ENCODE measurements at places on chromosomes 4 and X. TPM values are rescaled to one million over a fixed set of nuclear protein-coding genes. Genes with fewer than 3 reads are reported as not detected.

- H3K27ac ChIP-seq: no peak overlapping the region
- no peak for DNase-seq
These were observed 9.1 kb downstream of the UCP1 start for GRCh38 chr4:140559696-140560095.

GRCh38 chr4:1136048-1136447 lies 22.7 kb upstream of the RNF212 start:
- no peak for DNase-seq
- no peak overlapping the region for H3K4me3 ChIP-seq
- no peaks in the 10 kb centered on the region for H3K36me3 ChIP-seq
- H3K27me3 ChIP-seq: peaks cover 10% of the 10 kb centered on the region

CENPVL3 gene
- total RNA-seq: 3.3 TPM

- no peaks in the 10 kb centered on the region for H3K27me3 ChIP-seq
- H3K4me1 ChIP-seq: peaks cover 14% of the 10 kb centered on the region
- no peak overlapping the region for H3K4me3 ChIP-seq
- no peak overlapping the region for H3K27ac ChIP-seq
- DNase-seq: no peak
- H3K36me3 ChIP-seq: no peaks in the 10 kb centered on the region
These were observed 10.1 kb downstream of the AMOT start for GRCh38 chrX:112830540-112830939.

GRCh38 chrX:45164995-45165394 lies 35.7 kb downstream of the DIPK2B start:
- DNase-seq: no peak
- no peak overlapping the region for H3K27ac ChIP-seq
- H3K27me3 ChIP-seq: no peaks in the 10 kb centered on the region
- H3K4me3 ChIP-seq: no peak overlapping the region
- no peaks in the 10 kb centered on the region for H3K36me3 ChIP-seq

- peaks cover 3% of the 10 kb centered on the region for H3K4me1 ChIP-seq
- H3K27me3 ChIP-seq: no peaks in the 10 kb centered on the region
- DNase-seq: no peak
- H3K27ac ChIP-seq: no peak overlapping the region
- no peak overlapping the region for H3K4me3 ChIP-seq
- peaks cover 19% of the 10 kb centered on the region for H3K36me3 ChIP-seq
These were observed 255.8 kb upstream of the ZFP42 start for GRCh38 chr4:187739771-187740170.

GRCh38 chrX:38409289-38409688 lies 56.9 kb downstream of the OTC start:
- no peak overlapping the region for H3K27ac ChIP-seq
- peaks cover 32% of the 10 kb centered on the region for H3K4me1 ChIP-seq

TAF7L gene
- total RNA-seq: 0.17 TPM
